ENCODE measurements at places on chromosomes 11 and 22. TPM values are rescaled to one million over a fixed set of nuclear protein-coding genes. Genes with fewer than 3 reads are reported as not detected.

Gene CDC45
- 25.9 TPM for total RNA-seq

Gene OR8H3
- total RNA-seq = not detected

Gene TMPRSS13
- total RNA-seq = not detected

Gene PTPRCAP
- 0.24 TPM for total RNA-seq

Gene OR51B5
- not detected for total RNA-seq

Gene TRIM66
- total RNA-seq = 2.8 TPM

Gene A4GALT
- total RNA-seq = 19.4 TPM

Gene KDM2A
- total RNA-seq = 46.9 TPM

Gene OR52H1
- not detected for total RNA-seq

Gene LIN7C
- total RNA-seq = 5.9 TPM

Gene RIMBP3B
- total RNA-seq = 0.51 TPM

Gene KCTD21
- 8.7 TPM for total RNA-seq

Gene MUC2
- 0.50 TPM for total RNA-seq

Data from A549 treated with CORT108297 at 1 μM for 4 hours (cell line).